Left ventricle myocardium inferior (tissue), 1 donor: ENCODE measurements at places on chromosomes 2 and 18. TPM values are rescaled to one million over a fixed set of nuclear protein-coding genes. Genes with fewer than 3 reads are reported as not detected.
A peak's percentile ranks its signal among the peaks of the same experiment; 100 is the strongest.

The CD8B2 gene
- total RNA-seq: not detected

The OR6B2 gene
- total RNA-seq: not detected

The ERCC3 gene
- 22.4 TPM for total RNA-seq

GRCh38 chr2:64708829-64709228 is 55.1 kb upstream of the SERTAD2 start:
- no peak for DNase-seq

DNA sequence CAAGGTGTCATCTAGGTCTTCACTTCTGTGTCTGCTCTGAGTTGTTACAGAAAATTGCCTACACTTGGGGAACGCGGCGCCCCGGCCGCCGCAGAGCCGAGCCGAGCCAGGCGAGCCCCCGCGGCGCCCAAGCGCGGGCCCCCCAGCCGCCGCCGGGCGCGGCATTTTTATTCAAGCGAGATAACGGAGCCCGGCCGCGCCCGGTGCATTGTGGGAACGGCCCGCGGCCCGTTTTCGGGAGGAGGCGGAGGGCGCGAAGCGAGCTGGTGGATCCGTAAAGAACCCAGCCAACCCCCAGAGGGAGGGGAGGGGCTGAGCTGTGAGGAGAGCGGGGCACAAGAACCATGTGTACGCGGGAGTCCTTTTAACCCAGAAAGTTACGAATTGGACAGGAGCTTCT is 191.8 kb downstream of the FTCDNL1 start:
- peak; percentile 46 for DNase-seq

GRCh38 chr2:85780316-85781012 is 26.7 kb downstream of the ATOH8 start:
- DNase-seq: no peak

DNA sequence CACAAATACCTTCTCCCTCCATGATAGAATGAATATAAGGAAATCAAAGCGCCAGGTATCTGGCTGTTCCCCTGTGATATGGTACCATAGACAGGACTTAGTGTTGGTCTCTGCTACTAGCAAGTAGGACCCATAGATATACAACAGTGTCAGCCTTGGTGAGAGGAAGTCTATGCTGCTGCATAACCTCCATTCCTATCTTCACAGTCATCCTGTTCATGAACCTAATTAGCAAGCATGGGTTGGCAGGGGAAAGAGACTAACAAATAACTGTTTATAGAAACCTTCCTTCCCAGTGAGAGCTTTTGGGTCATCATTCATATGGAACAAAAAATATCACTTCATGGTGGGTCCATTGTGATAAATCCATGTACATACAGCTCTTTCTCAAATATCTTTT is 188.9 kb upstream of the FAM98A start:
- DNase-seq: no peak

GRCh38 chr18:38221476-38222100 is 656.0 kb upstream of the CELF4 start:
- DNase-seq: no peak

GRCh38 chr2:1584051-1584531 is 160.2 kb downstream of the PXDN start:
- no peak for DNase-seq

The UPP2 gene
- total RNA-seq: not detected

The NT5C1B gene
- total RNA-seq: not detected

DNA sequence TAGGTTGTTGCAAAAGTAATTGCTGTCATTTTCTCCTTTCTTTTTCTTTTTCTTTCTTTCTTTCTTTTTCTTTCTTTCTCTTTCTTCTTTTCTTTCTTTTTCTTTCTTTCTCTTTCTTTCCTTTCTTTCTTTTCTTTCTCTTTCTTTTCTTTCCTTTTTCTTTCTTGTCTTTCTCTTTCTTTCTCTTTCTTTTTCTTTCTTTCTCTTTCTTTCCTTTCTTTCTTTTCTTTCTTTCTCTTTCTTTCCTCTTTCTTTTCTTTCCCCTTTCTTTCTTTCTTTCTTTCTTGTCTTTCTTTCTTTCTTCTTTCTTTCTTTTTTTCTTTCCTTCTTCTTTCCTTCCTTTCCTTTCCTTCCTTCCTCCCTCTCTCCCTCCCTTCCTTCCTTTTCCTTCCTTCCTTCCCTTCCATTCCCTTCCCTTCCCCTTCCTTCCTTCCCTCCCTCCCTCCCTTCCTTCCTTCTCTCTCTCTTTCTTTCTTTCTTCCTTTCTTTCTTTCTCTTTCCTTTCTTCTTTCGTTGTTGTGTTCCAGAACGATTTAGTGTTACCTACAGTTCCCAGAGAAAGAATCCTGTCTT is 178.9 kb downstream of the RPIA start:
- DNase-seq: no peak

DNA sequence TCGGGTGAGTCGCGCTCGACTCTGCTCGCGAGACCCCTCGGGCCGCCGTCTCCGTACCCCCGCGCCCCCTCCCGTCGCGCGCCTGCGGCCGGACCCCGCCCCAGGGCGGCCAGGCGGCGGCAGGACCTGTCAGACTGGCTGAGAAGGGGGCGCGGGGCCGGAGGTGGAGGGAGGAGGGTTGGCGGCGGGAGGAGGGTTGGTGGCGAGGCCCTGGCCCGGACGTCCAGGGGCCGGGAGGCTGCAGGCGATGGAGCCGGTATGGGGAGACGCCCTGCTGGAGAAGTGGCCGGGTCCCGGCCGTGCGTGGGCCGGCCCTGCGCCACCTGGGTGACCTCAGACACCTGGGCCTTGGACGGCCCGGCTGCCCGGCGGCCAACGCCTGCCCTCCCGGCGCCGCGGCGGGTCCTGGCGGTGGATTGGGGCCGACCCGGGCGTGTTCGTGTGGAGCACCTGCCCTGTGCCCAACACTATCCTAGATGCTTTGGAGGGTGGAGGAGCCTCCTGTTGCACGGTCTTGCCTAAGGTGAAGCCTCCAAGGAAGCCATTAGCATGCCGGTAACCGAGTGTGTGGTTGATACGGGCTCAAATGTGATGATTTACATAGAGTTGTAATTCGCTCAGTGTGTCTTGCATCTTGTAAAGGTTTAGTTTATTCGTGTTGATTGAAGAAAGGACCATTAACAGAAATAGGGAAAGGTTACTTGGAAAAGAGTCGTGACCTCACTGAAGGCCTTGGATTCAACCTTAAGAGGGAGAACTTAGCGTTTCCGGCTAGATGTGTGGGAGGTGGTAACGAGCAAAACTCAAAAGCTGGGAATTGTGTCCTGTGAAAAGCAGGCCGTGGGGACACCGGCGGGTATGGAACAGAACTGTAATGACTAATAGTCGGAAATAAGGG is 550 bp downstream of the MYL12B start:
- no peak for DNase-seq

The PROM2 gene
- 1.4 TPM for total RNA-seq

- no peak for DNase-seq
Observed at GRCh38 chr2:228624733-228625132, 443.2 kb upstream of the SPHKAP start.

The GAD1 gene
- total RNA-seq: not detected

The UGT1A8 gene
- total RNA-seq: not detected

- no peak for DNase-seq
Observed at GRCh38 chr18:10160251-10160650, 246.4 kb downstream of the VAPA start.

- no peak for DNase-seq
Observed at GRCh38 chr2:20916604-20917286, 93.8 kb upstream of the LDAH start.

DNA sequence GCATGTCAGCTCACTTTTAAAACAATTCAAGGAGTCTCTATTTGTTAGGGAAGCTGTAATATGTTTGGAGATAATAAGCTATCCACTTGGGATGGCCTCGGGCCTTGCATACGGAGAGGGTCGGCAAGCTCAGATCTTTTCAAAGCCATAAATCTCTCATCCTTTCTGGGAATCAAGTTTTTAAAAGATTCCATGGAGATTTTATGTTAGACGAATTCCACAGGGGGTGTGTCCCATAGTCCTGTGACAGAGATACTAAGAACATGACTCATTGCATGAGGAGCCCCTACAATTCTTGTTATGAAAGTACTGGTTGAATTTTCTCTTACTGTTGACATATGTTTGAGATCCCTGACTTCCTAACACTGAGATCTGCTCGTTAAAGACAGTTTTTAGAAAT is 108.7 kb downstream of the FEZ2 start:
- DNase-seq: no peak

The OSGEPL1 gene
- total RNA-seq: 9.8 TPM

The THSD7B gene
- total RNA-seq: 0.22 TPM

DNA sequence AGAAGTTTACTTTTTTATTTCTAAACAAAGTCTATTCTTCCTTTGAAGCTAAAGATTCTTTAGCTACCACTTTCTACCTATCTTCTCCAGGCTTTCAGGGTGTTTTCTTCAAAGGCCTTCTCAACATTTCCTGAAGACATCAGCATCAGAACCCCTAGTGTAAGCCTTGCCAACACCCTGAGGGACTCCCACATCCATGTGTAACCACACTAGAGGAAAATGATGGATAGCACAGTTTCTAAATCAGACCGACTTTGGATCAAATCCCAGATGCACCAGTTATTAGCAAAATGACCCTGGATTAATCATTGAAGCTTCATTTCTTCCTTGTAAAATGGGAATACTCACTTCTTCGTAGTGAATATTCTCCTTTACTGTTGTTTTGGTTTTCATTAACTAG is 4.7 kb upstream of the TTN start:
- DNase-seq: no peak

DNA sequence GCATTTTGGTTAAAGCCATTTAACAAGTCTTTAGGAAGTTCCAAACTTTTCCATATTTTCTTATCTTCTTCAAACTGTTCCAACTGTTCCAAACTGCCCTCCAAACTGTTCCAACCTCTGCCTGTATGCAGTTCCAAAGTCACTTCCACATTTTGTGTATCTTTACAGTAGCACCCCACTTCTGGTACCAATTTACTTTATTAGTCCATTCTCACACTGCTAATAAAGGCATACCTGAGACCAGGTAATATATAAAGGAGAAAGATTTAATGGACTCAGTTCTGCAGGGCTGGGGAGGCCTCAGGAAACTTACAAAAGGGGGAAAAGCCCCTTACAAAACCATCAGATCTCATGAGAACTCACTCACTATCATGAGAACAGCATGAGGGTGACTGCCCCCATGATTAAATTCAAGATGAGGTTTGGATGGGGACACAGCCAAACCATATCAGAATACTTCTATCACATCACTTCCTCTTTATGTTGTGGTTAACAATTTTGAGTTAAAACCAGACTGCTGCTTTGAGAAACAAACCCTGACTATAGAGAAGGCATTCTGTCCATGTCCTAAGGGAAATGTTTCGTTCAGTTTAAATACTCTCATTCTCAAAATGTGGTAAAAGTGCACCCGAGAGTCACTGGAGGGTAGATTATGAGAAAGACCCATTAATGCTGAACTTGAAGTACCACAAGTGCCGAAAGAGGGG is 11.0 kb downstream of the IL18R1 start:
- no peak for DNase-seq

- DNase-seq: no peak
Observed at GRCh38 chr18:28584731-28585130, 407.8 kb upstream of the CDH2 start.

GRCh38 chr2:162934191-162934590 is 95.6 kb upstream of the KCNH7 start:
- no peak for DNase-seq

The ERFE gene
- 0.44 TPM for total RNA-seq

- no peak for DNase-seq
Observed at GRCh38 chr2:160963957-160964356, 196.3 kb upstream of the TANK start.

The CFAP65 gene
- total RNA-seq: not detected

DNA sequence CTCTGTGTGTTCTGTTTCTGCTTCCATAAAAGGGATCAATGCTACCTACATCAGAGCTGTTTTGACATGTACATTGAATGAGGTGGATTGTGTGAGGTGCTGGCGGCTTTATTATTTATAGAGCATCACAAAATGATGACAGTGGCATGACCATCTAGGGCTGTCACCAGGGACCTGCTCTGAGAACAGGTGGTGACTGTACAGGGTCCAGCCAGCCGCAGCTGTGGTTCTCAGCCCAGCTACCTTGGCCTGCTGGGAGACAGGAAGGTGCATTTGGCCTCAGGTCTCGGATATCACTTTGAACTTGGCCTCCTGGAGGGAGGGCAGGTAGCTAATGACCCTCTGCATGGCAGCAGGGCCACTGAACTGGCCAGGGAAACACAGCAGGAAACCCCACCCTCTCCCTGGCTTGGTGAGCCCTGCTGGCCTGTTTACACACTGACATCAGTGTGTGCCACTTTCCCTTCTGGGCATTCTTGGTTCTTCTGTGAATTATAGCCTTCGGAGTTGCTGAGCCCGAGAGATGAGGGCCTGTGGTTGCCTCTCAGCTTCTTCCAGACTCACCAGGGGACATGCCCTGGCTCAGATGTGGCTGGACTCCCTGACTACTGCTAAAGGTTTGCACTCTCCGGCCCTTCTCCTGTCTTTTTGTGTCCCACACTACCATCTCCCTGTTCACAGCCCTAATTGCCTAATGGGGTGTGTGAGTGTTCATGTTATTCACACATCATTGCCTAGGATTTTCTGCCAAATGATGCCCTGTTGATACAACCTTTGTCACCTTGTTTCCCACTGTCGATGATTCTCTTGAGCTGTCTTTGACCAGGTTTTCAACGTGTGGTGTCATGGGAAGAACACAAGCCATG is 109.2 kb upstream of the RAB12 start:
- no peak for DNase-seq

DNA sequence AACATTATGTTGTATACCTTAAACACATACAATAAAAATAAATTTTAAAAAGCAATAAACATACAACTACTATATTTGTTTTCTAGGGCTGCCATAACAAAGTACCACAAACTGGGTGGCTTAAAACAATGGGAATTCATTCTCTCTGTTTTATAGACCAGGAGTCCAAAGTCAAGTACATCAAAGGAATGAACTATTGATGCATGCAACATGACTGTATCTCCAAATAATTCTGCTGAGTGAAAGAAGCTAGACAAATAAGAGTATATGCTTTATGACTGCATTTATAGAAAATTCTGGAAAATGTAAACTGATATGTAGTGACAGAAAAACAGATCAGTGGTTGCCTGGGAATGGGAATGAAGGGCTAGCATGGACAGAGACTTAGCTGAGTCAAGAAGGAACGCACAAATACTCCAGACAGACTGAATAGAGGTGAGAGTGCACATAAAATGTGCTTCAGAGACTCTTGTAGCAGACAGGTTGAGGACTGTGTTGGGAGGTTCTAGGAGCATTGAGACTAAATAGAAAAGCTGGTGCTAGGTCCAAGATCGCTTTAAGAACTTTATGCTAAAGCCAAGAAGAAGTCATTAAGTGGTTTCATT is 11.0 kb upstream of the PLA2R1 start:
- no peak for DNase-seq

- DNase-seq: no peak
Observed at GRCh38 chr2:106868275-106868674, 17.7 kb downstream of the ST6GAL2 start.
